ENCODE measurements at places on chromosomes 5 and 9.

- DNase-seq: peak; percentile 55
Observed at GRCh38 chr5:41408676-41409443, 101.5 kb downstream of the PLCXD3 start.

GRCh38 chr5:109455598-109456096 is 45.9 kb upstream of the PJA2 start:
- DNase-seq: peak; percentile 95

- DNase-seq: no peak
Observed at GRCh38 chr5:318931-319601, 2.4 kb upstream of the AHRR start.

DNA sequence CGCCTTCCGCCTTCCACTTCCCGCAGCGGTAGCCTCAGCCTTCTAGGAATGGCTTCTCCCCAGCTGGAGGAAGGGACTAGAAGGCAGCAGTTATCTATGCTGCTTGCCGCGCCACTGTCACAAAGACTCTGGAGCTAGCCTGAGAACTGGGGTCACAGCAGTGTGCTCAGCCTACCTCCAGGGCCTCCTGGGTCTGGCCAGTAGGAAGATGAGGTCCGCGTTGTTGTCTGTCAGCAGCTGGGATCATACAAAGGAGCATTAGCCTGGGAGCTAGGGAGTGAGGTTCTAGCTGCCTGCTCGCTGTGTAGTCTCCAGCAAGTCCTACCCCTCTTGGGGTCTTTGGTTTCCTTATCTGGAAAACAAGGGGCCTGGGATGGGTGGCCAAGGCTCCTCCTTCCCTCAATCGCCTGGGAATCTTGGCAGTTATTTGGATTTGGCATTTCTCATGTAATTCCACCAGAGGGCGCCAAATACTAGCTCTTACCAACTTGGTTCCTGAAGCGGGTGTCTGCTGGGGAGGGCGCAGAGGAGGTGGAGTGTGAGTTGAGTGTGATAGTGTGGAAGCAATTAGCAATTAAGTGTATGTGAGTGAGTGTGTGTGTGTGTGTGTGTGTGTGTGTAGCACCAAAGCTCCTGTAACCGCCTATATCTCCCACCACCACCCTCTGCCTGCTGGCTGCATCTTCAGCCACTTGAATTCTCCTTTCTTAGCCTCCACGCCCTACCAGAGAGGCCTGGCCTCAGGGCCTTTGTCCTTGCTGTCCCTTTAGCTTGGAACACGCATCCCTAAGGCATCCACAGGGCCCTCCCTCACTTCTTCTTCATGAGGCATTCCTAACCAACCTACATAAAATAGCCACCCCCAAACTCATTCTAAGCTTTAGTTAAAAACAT is 97.1 kb downstream of the ENTREP1 start:
- peak; percentile 54 for DNase-seq

- peak; percentile 61 for DNase-seq
Observed at GRCh38 chr5:1521671-1522600, 1.8 kb downstream of the LPCAT1 start.

- DNase-seq: no peak
Observed at GRCh38 chr5:74072646-74073045, 446.6 kb downstream of the ARHGEF28 start.

- DNase-seq: no peak
Observed at GRCh38 chr5:62432621-62433064, 20.1 kb downstream of the IPO11 start.

- DNase-seq: no peak
Observed at GRCh38 chr5:10409504-10409903, 32.2 kb upstream of the ROPN1L start.

DNA sequence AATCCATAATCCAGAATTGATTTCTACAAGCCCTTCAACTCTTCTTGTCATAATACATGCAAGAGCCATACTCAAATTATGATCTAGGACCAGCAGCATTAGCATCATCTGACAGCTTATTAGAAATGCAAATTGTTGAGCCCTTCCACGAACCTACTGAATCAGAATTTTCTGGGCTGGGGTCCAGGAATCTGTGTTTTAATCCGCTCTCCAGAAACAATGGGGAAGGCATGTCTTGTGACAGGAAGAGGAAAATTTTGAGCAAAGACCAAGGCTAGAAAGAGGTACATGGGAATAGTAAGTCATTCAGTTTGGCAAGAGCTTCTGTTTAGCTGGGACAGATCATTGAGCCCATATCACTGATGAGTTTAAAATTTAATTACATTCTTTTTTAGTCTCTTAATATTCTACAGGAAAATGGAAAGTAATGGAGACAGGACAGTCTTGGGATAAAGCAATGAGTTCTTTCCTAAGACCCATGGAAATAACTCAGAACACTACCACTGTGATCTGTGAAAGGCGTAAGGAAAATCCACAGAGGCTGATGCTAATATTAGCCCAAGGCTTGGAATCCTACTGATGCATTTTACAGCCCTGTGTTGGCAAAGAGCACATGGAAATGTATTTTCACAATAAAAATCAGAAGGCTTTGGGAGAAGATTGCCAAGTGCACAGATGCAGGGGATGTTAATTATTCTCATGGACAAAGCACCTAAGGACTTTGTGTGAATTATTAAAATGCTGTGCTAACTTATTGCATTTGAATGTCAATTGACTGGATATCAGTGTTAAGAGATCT is 73.7 kb upstream of the STK32A start:
- DNase-seq: no peak

DNA sequence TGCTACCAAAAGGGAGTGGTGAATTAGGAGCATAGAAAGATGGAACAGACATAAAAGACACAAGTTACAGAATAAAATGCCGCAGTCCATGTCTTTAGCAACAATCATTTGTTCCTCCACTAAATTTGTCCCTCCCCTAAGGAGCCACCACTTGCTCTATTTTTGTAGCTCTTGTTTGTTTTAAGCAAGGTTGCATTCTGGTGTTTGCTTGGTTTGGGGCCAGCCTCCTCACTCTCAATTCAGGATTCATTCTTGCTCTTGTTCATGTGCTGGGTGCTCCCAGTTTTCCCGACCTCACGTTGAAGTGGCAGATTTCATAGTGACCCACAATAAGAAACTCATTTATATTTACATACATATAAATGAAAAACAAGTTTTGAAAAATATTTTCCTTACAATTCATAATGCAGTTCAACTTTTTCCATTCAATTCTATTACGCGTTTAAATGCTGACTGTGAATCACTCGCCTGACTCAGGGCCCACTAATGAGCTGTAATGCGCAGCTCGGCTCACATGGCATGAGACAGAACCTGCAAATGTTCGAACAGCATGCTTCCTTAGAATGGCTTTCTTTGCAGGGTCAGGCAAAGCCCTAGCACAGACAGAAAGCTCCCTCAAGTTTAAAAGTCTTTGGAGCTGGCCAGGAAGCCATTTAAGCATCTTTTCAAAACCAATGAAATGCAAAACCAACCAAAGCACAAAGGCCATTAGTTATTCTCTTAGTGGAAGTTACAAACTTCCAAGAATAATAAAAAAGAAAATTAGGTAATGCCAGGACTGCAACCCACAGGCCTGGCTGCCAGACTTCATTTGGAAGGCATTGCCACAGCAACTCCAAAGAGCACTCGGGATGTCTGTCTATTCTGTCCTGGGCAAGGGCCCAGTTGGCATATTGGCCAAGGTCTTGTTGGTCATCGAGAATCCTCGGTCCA is 41.7 kb downstream of the RETREG1 start:
- DNase-seq: peak; percentile 83

GRCh38 chr9:120935383-120935857 is 8.8 kb upstream of the TRAF1 start:
- DNase-seq: peak; percentile 86

DNA sequence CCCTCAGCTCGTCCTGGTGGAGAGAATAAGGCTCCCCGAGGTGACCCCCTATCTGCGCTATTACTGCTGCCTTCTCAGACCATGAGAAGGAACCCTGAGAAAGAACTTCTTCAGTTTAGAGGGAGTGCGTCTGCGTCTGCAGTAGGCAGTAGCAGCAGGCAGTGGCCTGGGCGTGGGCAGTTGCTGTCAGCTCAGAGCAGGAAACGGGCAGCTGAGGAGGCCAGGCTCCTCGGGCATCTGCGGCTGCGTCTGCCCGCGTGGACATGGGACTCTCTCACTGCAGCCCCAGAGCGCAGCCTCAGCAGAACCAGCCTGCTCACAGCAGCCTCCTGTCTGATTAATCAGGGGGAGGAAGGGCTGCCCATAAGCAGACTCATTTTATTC is 49.8 kb upstream of the FCN1 start:
- no peak for DNase-seq

GRCh38 chr9:113712053-113712452 is 164.1 kb upstream of the ZNF618 start:
- DNase-seq: peak; percentile 27

DNA sequence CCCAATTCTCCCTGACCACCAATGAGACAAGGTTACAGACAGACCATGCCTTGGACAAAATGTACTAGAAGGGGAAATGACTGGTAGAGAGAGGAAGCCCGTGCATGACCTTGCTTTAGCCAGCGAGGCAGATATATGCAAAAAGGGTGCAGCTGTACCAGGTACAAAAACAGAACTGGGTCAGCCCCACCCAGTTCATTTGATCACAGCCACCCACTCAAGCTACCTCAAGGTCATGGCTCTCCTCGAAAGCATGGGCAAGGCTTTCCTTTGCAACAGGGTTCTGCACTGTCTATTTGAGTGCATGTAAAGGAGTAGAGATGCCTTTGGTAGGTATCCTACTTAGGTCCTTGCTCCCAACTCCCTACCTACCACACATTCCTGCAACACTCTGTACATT is 33.3 kb downstream of the TLE1 start:
- no peak for DNase-seq

- DNase-seq: no peak
Observed at GRCh38 chr5:153525536-153525935, 35.1 kb downstream of the GRIA1 start.

DNA sequence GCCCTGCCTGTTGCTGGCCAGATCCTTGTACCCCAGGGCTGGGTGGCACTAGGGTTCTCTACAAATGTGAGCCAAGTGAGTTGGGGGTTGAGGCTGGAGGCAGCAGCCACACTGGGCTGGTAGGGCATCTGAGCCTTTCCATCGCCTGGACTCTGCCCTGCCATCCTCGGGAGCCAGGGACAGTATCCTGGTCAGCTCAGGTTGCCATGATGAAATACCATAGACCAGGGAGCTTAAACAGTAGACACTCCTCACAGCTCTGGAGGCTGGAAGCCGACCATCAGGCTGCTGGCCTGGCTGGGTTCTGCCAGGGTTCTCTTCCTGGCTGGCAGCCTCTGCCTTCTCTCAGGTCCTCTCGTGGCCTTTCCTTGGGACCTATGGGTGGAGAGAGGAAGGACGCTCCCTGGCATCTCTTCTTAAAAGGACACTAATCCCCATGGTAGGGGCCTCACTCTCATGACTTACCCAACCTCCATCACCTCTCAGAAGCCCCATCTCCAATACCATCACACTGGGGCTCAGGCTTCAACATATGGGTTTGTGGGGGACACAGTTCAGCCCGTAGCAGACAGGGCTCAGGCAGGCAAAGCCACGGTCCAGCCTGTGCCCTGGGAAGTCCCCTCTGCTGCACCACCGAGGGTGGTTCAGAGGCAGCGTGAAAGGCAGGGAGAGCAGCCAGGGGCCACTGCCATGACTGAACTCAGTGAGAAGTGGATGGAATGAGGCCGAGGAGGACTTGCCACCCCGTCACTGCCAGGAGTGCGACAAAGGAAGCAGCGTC is 50.1 kb downstream of the HMCN2 start:
- no peak for DNase-seq

- peak; percentile 76 for DNase-seq
Observed at GRCh38 chr9:91803151-91803940, 146.7 kb downstream of the ROR2 start.

- DNase-seq: no peak
Observed at GRCh38 chr9:130692321-130692720, 1.3 kb upstream of the EXOSC2 start.

GRCh38 chr5:6961837-6962635 is 248.8 kb downstream of the TENT4A start:
- no peak for DNase-seq

GRCh38 chr5:149932445-149933350 is 11.9 kb downstream of the PDE6A start:
- DNase-seq: peak; percentile 15

- no peak for DNase-seq
Observed at GRCh38 chr5:14216902-14217301, 73.8 kb downstream of the TRIO start.

DNA sequence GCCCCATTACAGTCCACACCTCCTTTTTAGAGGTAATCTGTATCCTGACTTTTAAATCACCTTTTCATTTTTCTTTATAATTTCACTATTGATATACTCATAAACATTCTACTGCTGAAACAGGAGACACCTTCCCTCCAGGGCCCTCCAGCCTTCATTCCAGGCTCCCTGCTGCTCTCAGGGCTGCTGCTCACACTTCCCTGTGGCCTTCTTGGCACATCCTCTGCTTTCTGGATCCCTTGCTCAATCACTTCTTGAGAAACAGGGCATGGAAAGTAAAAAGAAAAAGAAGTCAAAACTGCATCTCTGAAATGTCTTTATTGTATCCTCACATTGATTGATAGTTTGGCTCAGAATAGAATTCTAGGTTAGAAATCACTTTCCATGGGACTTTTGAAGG is 19.3 kb upstream of the WNT8A start:
- no peak for DNase-seq

DNA sequence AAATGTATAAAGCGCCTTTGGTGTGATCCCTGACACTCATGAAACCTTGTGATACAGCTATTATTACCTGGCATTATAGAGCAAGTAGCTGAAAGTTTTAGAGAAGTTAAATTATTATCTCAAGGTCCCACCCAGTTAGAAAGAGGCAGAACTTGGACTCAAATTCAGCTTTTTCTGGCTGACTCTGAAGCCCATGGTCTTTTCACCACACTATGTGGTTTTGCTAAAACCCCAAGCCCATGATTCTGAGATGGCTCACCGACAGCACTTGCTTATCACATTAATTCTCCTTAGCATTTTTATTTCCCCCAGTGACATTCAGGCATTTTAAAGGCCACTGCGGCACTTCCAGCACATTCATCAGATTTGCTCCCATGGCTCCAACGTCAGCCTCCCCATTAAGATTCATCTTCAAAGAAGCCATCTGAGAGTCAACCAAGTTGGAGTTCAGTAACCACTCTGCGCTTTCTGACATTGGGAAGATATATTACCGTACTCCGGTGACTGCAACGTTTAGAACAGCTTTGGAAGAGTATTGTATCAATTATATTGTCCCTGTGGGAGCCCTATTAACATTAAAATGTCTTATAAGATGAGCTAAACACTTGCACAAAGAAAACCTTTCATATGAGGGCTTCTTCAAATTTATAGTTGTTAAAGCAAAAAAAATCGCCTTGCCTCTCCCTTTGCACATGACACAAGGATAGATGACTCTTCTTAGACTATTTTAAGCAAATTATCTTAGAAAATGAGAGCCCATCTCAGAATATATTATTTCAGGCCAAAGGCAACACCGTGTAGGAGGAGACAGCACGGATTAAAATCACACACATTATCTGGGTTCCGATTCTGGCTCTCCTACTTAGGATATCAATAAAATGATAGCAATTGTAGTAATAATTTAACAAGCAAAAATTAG is 638.1 kb downstream of the ACTL7B start:
- no peak for DNase-seq

- DNase-seq: no peak
Observed at GRCh38 chr5:151225475-151225874, 1.6 kb upstream of the CCDC69 start.

GRCh38 chr9:90789862-90790261 is 11.8 kb upstream of the SYK start:
- no peak for DNase-seq

Measured in HFFc6 (cell line).